Neural crest cell (in vitro differentiated cells): ENCODE measurements at places on chromosomes 12 and 14. TPM values are rescaled to one million over a fixed set of nuclear protein-coding genes. Genes with fewer than 3 reads are reported as not detected.
A peak's percentile ranks its signal among the peaks of the same experiment; 100 is the strongest.

Gene BRF1
- 50.0 and 51.1 TPM in 2 replicates for total RNA-seq

Gene PSMC6
- total RNA-seq, result 108 and 109 TPM in 2 replicates

Gene KITLG
- 6.2 and 7.0 TPM in 2 replicates for total RNA-seq

Gene KRT74
- total RNA-seq, result not detected in 2 replicates

Gene TRHDE
- 0.51 and 0.66 TPM in 2 replicates for total RNA-seq

Gene SLC39A2
- 0.36 and 0.37 TPM in 2 replicates for total RNA-seq

Gene HELB
- 4.5 and 4.6 TPM in 2 replicates for total RNA-seq

Gene INSM2
- total RNA-seq, result 0.09 TPM in 1 of 2 replicates, not detected in the other

Gene ACAD10
- total RNA-seq, result 38.6 and 44.0 TPM in 2 replicates

Gene ESR2
- total RNA-seq, result 0.20 and 0.33 TPM in 2 replicates

Gene TMEM19
- 21.4 and 27.0 TPM in 2 replicates for total RNA-seq

Gene TRPV4
- 3.5 and 3.7 TPM in 2 replicates for total RNA-seq

GRCh38 chr14:101489092-101489760 is 72.1 kb upstream of the DIO3 start:
- no peak for DNase-seq

GRCh38 chr12:104494137-104494792 is 37.5 kb downstream of the CHST11 start:
- no peak for DNase-seq

- no peak for DNase-seq
These were observed 5.3 kb downstream of the PHETA1 start for GRCh38 chr12:111363578-111363977.

DNA sequence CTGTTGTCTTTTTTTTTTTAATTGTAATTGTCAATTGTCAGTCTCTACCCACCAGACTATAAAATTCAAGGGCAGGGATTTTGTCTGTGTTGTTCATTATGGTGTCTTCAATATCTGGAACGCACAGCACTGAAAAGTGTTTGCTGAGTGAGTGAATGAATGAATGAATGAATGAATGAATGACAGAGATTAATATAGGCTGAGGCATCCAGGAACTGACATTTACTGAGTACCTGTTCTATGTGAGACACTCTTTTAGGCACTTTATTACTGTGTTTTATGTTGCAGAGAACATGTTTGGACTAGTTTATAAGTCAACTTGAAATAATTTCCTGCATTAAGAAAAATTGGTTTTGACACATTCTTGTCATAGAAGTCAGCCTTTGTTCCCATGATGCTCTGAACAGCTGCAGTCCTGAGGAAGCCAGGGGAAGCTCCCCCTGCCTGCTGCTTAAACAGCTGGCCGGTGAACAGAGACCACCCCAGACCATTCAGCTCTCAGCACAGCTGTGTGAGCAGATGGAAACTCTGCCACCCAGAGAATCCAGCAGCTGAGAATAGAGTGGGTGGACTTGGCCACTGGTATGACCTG is 160.7 kb upstream of the CCND2 start:
- no peak for DNase-seq

- DNase-seq, result no peak
These were observed 10.8 kb downstream of the PROX2 start for GRCh38 chr14:74865156-74865555.

- DNase-seq, result no peak
These were observed 1.7 kb downstream of the HSPA2 start for GRCh38 chr14:64541972-64542835.

GRCh38 chr12:14099994-14100393 is 118.6 kb upstream of the GRIN2B start:
- no peak for DNase-seq

DNA sequence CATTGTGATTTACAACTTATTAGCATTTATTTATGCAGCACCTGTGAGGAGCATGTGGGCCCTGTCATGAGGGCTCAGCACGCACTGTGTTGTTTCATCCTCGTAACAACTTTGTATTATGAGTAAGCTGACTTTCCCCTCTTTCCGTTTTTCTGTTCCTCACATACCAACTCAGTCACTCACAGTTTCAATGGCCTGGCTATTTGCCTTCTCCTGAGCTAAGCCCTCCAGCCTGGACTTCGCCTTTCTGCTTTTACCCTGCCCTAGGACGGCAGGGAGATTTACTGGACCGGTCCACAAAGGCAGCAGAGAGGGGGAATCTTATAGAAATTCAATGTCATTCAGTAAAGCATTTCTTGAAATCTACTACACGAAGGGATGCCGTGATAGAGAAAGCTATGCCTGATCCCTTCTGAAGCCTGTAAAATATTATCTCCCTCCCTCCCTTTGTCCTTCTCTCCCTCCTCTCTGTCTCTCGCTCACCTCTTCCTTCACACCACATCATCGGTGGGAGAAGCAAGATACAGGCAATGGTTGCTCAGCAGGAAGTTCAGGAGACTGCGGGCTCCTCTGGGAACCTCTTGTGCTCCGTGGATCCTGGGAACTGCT is 219.2 kb upstream of the TBX3 start:
- DNase-seq, result no peak

GRCh38 chr14:101972126-101972866 is 7.9 kb downstream of the DYNC1H1 start:
- DNase-seq, result no peak

DNA sequence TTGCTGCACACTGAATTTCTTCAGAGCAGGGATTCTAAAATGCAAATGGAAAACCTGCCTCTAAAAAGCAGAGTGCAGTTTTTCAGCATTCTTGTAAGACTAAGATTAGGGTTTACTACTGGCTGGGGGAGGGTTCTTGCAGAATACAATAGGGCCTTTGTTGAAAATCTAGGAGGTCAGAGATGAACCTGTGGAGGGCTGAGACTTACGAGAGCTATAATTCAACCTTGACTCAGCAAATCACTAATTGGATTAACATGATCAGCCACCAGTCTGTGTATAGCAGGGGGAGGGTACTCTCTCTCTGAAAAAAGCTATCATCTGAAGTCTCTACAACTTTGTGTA is 92.6 kb upstream of the HIF1A start:
- no peak for DNase-seq

DNA sequence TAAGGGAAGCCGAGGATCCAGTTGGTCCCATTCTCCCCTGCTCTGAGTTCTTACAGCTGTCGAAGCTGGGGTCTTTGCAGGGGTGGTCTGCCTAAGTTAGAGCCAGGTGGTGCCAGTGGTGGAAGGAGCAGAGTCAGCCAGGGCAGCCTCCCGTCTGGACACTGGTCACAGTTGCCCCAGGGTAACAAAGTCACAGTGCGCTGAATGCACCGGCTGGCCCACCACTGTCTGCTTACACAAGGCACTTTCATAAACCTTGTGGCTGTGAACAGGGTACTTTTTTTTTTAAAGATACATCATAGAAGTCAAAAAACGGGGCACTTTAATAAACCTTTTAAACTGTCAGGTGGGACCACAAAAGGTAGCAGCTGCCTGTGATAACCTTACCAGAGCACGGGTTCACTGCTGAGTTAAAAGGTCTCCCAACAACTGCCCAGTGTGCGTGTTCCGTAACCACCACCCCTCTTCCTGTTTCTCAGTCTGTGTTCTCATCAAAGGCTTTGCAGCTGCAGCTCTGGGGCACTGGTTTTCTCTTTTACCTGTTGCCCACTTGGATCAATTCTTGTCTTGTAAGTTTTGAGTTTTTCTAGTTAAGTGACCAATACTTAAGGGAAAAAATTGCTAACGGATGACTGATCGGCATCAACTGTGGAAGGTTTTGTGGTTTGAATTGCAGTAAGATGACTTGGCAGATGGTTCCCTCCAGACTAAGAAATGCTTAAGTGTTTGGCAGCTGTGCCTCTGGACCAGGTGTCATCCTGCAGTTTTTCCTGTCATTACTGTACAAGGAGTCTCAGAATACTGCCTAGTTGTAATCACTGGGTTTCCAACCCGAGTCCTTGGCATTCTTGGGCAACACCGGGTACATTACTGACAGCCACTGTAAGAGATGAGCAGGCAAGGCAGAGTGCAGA is 55.9 kb downstream of the DYNC1H1 start:
- DNase-seq, result no peak

GRCh38 chr14:61505815-61506809 is 184.7 kb downstream of the PRKCH start:
- no peak for DNase-seq

DNA sequence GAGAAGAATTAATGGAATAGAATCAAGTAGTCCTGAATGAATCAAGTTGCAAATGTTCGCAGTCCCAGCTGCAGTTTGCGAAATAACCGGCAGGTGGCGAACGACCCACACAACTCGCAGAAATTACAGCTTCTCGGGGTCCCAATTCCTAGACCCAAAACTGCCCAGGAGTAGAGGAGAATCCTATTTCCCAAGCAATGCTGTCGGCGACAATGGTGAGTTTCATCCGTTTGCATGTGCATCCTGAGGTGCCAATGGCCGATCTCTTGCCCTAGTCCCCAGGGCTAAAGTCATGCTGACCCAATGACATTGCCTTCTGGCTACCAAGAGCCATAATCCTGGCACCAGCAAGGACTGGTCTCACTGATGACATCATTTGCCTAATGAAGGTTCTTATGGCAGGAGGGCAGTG is 8.5 kb upstream of the ASCL1 start:
- peak; percentile 84 for DNase-seq

DNA sequence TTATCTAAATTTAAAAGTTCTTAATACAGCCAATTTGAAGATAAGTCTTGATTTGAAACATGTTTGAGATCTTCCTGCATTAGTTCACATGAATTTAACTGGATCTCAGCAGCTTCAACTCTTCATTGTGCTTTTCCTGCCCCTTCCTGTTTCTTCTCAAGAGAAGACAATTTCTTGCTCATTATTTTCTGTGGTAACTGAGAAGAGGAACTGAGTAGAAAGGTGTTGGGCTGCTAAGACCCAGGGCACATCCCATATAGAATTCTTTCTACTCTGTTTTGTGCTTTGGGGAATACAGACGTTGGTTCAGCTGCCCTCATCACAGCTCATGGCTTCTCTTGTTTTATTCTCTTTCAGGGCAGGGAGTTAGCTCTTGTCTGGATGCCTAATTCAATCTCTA is 110.2 kb downstream of the SNAPC1 start:
- DNase-seq, result no peak

DNA sequence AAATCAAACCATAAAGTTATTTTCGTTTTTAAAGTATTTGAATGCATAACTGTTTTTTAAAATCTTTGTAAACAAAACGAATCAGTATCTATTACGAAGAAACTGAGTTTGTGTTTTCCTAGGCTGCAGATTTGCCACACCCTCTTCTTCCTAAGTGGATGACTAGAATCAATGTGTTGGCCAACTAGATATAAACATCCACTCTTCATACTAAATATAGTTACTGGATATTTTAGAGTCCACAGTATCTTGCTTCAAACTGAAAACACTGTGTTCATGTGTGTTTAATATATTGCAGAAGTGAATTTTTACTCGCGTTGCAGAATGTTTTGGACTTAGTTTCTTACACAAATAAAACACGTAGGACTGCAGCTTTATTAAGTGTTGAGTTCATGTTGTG is 63.2 kb downstream of the KLHL28 start:
- no peak for DNase-seq

GRCh38 chr12:2925322-2925995 is 33.7 kb upstream of the TEAD4 start:
- DNase-seq, result no peak

- DNase-seq, result no peak
These were observed 60.1 kb upstream of the DIO2 start for GRCh38 chr14:80271389-80271788.

- no peak for DNase-seq
These were observed 4.7 kb downstream of the EIF4B start for GRCh38 chr12:53010955-53011354.

DNA sequence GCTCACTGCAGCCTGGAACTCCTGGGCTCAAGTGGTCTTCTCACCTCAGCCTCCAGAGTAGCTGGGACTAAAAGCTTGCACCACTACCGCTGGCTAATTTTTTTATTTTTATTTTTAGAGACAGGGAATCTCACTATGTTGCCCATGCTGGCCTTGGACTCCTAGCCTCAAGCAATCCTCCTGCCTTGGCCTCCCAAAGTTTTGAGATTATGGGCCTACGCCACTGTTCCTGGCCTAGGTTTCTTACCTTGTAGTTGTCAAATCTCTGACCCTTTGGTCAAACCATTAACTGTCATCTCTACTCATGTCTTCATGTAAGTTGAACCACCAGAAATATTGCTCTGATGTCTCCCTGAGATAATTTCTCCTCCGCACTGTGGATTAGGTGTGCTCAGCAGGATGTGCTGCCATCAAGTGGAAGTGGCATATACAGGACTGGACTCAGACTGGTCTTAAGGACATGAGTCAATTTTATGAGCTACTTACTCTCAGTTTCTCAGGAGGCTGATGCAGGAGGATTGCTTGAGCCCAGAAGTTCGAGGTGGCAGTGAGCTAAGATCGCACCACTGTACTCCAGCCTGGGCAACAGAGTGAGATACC is 28.5 kb downstream of the ACTR6 start:
- no peak for DNase-seq

DNA sequence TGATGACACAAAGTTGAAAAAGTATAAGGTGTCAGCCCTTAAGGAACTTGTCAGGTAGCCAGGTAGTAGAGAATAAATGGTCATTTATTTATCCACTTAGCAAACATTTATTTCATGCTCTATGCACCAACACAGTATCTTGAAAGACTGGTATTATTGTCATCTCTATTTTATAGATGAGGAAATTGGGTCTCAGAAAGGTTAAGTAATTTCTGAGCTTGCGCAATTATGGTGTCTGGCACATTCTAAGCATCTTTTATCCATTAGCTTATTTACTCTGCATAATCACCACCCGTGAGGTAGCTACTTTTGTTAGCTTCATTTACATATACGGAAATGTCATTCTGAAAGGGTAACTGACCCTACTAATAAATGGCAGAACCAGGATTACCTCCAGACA is 2.5 kb upstream of the UTP20 start:
- DNase-seq, result no peak

- DNase-seq, result no peak
These were observed 115.4 kb downstream of the MED13L start for GRCh38 chr12:116162071-116162470.
